Activated CD4-positive, alpha-beta T cell treated with anti-CD3 and anti-CD28 coated beads, Interleukin-2, Interleukin-6, amounts not matched to agents 100 ng/mL and 50 ng/mL, durations not matched to agents 16 hours and 8 hours (primary cell): ENCODE measurements at places on chromosomes 11 and 22.
A peak's percentile ranks its signal among the peaks of the same experiment; 100 is the strongest.

GRCh38 chr22:19607192-19608002 is 83.2 kb upstream of the CLDN5 start:
- DNase-seq = peak; percentile 16

- no peak for DNase-seq
These were observed 20.5 kb upstream of the SCGB1A1 start for GRCh38 chr11:62398011-62398994.

- DNase-seq = no peak
These were observed 1420.7 kb downstream of the TBC1D22A start for GRCh38 chr22:48182846-48183805.

DNA sequence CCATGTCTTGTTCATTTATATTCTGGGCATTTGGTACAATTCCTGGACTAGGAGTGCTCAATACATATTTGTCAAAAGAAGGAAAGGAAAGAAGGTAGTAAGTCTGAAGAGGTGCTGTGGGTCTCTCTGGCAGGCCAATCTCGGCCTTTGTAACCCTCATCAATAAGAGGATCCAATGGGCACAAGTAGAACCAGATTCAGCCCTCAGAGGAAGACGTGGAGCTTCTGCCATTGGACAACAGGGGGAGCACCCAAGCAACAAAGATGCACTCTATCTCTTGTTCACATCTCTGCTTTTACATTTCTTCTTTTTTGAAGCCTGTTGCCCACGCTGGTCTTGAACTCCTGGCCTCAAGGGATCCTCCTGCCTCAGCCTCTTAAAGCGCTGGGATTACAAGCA is 2.2 kb upstream of the VPS11 start:
- peak; percentile 65 for DNase-seq

- DNase-seq = no peak
These were observed 105.0 kb upstream of the SESN3 start for GRCh38 chr11:95335989-95336388.

GRCh38 chr11:68468217-68468828 is 7.8 kb downstream of the PPP6R3 start:
- DNase-seq = peak; percentile 36

GRCh38 chr11:78564490-78565467 is 9.9 kb downstream of the NARS2 start:
- peak; percentile 72 for DNase-seq

- peak; percentile 73 for DNase-seq
These were observed 7.6 kb upstream of the KCTD17 start for GRCh38 chr22:37043828-37044538.

DNA sequence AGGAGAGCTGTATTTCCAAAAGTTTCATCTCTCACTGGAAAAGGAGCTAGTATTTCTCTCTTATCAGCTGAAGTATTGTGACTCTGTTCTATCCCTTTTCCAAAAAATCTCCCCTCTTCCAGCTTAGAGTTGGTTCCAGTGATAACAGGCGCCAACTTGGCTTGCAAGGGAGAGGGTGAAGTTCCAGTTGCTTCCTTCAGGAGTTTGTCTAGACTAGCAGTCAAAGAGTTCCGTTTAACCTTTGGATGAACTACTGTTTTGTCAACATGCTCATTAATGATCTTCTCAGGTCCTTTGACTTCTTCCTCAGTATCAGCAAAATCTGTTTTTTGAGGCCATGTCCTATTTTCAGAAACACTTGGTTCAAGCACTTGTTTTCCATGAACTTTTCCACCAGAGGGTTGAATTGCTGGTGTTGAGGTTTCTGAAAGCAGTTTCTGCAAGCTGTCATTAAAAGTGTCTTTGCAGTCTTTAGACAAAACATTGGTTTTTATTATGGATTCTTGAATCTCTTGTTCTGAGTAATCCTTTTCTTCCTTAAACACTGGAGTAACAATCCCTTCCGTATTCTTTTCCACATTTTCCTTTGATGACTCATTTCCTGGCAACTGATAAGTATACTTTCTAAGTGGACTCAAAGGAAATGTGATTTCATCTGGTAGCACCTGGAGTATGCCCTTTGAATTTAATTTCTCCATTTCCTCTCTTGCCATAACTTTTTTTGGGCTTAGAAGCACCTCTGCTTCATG is 39.7 kb upstream of the CCDC89 start:
- no peak for DNase-seq

- DNase-seq = no peak
These were observed 23.0 kb downstream of the MYBPC3 start for GRCh38 chr11:47329431-47329986.

GRCh38 chr22:29872144-29872893 is 10.7 kb upstream of the MTMR3 start:
- no peak for DNase-seq

DNA sequence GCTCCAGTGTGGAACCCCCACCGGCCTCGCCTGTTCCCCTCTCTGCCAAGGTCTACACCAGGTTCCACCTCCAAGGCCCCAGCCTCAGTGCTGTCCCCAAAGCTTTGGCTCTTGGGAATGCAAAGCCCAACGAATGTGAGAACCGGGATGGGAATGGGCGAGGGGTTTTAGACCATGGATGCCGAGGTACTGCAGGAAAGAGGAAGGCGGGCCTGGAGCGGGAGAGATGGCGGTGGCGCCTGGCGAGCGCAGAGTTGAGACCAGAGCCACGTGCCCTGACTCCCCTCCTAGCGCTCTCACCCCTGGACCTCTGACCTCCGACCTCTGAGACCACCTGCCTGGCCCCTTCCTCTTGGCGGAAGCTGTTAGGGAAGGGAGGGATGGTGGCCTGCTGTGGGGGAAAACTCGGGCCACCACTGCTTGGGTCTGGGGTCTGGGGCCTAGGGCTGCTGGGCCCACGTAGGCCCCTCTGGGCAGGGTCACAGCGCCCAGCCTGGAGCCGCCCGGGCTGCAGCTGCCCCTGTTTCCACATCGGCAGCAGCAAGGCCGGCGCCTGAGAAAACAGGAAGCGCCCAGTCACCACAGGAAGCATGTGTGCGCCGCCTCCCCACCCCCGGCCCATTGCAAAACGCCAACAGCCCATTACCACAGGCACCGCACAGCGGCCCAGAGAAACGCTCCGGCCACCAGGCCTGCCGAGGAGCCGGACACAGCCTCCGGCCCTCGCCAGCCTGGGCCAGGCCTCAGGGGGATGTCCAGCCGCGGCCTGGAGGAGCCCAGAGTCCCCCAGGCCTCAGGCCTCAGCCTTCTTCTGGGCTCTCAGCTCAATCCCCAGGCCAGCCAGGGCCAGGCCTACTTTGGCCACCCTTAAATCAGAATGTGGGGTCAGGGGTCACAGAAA is 13.8 kb upstream of the SLC39A13 start:
- DNase-seq = peak; percentile 77

- peak; percentile 15 for DNase-seq
These were observed 564.5 kb downstream of the DLG2 start for GRCh38 chr11:85062659-85063058.

DNA sequence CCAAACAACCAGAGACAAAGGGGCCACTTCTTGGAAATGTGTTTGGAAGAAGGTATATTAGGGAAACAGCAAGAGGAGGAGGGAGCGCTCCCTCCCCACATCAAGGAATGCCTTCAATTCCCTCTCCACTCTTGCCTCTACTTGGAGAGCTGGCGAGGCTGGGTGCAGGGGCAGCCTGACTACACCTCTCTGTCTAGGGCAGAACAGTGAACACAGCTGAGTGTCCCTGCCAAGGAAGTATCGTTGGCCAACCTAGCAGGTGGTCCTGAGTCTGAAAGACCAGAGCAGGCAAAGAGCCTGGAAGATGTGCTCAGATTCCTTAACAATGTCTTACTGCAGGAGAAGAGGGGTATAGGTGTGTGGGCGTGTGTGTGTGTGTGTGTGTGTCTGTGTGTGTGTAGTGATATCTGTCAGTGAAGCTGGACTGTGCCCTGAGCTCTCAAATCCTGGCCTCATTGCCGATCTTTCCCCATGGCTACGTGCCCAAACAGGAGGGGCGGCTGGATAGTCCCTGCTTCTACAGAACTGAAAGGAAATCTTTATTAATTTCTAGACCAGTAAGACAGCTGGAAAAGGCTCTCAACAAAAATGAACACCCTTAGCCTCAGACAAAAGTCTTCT is 46.8 kb downstream of the PAMR1 start:
- no peak for DNase-seq

DNA sequence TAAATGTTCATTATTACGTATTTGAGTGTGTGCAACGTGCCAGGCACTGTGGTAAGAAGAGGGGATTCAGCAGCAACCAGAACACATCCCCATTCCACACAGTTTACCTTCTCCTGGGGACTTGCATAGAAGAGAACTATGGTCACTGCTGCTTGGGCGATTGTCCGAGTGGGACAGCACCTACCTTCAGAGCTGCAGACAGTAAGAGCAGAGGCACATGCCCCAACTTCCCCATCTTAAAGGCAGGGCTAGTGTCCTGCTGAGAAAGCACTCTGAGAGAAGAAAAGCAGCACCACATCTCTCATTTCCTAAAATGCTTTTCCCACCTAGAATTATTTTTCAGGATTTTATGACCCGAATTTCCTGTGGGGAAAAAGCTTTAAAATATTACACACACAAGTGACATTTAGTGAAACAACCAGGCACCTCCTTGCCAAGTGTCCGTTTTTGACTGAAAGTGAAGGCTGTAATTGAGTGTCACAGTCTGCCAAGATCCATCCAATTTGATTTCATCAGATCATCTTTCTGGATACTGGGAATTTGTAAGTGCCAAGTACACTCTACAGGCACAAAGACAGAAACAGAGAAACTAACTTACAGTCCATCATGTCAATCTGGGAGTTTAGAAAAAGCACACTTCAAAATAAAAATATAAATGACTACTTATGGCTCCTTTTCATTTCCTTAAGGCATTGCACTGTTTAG is 24.6 kb downstream of the TRAF6 start:
- no peak for DNase-seq

- DNase-seq = peak; percentile 25
These were observed 57.0 kb downstream of the BRD1 start for GRCh38 chr22:49770547-49771265.

GRCh38 chr11:133951327-133952198 is 5.2 kb downstream of the IGSF9B start:
- no peak for DNase-seq

- no peak for DNase-seq
These were observed 396.9 kb upstream of the SYN3 start for GRCh38 chr22:33455036-33455435.
